ENCODE measurements at places on chromosomes 3 and 15.

DNA sequence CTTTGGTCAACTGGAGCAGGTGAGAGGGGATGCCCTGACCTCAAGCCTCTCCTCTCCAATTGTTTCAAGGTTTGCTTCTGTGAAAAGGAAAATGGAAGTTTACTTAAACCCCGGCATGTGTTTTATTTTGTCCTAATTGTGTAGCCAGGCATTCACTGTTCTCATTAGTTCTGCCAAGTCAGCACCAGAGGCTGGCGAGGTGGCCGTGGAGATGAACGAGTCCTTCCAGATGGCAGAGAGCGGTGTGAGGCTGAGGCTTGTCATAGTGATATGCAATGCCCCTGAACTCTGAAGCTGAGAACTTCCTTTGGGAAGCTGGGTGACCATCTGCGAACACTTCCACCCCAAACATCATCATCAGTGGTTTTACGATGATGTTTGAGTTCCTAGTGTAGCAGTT, 199.6 kb downstream of the TJP1 start:
- no peak for DNase-seq

- peak; percentile 57 for DNase-seq
These were observed 277.3 kb upstream of the NR2F2 start for GRCh38 chr15:96053031-96053780.

- no peak for DNase-seq
These were observed 214.4 kb downstream of the PCCB start for GRCh38 chr3:136464502-136464901.

GRCh38 chr3:23253214-23253613, 50.1 kb downstream of the UBE2E2 start:
- DNase-seq = no peak

GRCh38 chr15:58462547-58462946, 30.8 kb downstream of the LIPC start:
- no peak for DNase-seq

GRCh38 chr3:119726909-119727308, 24.1 kb downstream of the CFAP91 start:
- DNase-seq = no peak

GRCh38 chr15:75891895-75892294, 11.8 kb upstream of the FBXO22 start:
- no peak for DNase-seq

GRCh38 chr15:99580076-99580475, 14.3 kb downstream of the MEF2A start:
- no peak for DNase-seq

DNA sequence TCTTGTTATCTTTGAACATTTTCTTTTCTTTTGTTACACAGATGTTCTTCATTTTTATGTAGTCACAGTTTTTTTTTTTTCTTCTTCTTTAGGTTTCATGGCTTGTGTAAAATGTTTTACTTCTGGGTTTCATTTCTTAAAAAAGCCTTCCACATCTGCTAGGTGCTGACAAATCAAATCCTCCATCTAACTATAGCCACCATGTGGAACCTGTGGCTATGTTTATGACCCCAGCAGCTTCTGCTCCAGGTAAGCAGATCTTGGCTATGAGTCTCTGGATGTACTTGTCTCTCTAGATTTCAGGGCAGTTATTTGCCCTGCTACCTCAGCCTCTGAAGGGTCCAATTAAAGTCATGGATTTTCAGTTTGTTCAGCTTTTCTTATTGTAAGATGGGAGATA, 44.5 kb downstream of the OXSM start:
- no peak for DNase-seq

DNA sequence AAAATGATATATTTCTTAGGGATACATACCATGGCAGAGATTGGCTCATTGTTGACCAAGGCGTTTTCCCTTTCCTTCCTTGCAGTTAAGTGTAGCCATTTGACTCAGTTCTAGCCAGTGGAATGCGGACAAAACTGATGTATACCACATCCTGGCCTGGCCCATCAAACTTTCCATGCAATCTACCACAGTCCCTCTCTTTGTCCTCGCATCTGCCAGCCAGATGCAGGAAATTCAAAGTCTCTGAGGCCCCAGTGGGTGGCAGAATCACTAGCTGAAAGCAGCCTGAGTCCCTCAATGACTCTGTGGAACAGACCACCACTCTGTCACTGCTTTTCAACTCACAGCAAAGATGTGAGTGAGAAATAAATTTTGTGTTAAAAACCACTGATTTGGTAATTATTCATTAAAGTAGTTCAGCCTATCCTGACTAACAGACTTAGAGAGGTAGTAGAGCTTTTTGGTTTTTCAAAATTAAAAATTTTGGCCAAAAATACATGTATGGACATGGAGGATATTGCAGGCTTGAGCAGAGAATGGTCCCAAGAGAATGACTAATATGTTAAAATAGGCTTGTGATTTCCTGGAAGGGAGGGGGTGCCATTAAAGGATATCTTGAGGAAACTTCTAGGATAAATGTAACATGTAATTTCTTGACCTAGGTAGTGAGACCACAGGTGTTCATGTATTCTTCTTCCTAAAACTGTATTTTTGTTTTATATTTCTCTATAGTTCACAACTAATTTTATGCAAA, 10.9 kb downstream of the LRRFIP2 start:
- DNase-seq = no peak

DNA sequence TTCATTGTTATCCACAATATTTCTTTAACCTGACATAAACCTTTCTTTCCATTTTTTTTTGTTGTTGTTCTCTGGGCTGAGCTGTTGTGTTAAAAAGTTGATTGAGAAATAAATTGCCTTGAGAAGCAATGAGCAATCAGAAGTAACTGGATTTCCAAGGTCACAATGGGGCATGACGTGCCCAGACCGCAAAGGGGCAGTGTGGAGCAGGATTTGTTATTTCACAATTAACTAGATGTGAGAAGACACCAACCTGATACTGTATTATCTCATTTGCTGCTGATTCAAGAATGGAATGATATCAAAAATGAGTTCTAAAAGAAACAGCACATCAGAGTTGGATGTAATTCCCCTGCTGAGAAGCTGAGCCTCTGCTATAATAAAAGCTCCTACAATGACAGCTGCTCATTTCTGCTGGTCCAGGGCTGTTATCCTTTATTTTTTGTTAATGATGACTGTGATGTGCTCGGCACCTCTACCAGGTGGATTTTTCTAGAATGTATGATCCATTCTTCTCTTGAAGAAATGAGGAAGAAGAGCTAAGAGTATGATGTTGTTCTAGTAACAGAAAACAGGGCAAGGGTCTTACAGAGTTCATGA, 28.1 kb downstream of the CPNE4 start:
- DNase-seq = peak; percentile 23

- no peak for DNase-seq
These were observed 417.6 kb upstream of the CDIN1 start for GRCh38 chr15:36161771-36162212.

- no peak for DNase-seq
These were observed 139.4 kb upstream of the NUDT16 start for GRCh38 chr3:131242201-131242600.

GRCh38 chr3:195075199-195075940, 195.6 kb downstream of the XXYLT1 start:
- no peak for DNase-seq

DNA sequence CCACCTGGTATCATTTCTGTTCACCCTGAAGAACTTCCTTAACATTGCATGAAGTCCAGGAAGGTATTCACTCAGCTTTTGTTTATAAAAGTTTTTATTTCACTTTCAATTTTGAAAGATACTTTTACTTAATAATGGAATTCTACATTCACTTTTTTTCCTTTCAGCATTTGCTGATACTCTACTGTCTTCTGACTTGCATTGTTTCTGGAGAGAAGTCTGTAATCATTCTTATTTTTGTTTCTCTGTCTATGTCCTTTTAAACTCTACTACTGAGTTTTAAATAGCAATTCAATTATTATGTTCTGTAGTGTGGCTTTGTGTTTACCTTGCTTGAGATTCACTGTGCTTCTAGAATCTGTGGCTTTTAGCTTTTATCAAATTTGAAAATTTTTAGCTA, 42.4 kb downstream of the MYL3 start:
- DNase-seq = no peak

DNA sequence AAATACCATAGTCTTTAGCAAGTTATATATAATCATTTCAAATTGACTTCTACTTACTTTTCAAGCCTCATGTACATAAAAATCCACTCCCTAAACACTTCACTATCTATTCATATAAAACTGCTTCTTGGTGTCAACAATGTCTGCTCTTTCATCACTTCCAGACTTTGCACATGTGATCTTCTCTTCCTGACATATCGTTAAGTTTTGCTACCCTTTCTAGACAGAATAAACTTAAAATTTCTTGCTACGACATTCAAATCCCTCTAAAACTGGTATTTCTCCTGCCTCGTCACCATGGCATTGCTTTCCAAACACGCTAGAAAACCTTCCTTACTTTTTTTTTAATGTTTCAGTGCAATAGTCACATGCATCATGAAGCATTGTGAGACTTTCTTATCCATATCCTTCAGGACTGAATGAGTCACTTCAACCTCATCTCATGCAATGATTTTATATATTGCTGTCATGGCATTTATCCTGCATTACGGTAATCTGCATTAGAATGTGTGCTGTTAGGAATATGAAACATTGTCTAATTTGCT, 122.8 kb downstream of the GMNC start:
- no peak for DNase-seq

- no peak for DNase-seq
These were observed 17.7 kb downstream of the POC1A start for GRCh38 chr3:52136513-52136912.

DNA sequence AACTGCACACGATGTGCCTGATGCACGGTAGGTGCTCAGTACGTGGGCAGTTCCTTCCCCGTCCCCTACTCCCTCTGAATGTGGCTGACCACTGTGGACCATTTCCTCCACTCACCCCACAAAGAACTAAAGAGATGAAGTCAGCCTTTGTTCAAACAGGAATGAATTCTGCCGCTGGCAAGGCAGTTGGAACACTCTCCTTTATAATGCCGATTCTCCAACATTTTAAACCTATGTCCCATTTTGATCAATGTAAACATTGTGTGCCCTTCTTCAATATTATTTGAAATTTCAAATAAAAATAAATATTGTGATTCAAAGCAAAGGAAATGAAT, 57.5 kb upstream of the MEF2A start:
- DNase-seq = no peak

DNA sequence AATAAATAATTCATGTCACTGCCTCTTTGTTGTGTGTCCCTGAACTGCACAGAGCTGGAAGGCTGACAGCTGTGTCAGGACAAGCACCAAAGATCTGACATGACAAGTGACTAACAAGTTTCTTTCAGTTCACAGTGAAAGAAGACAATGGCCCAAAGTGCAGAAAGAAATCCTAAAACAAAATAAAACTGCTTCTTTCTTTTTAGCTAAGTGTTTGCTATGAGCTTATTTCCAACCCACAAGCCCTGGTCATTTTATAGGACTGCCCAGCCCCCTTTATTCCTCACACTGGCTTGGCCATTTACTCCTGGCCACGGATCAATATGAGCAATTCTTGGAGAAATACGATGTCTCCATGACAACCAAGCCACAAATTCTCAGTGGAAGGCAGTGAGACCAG, 238.5 kb downstream of the WDR72 start:
- DNase-seq = no peak

- DNase-seq = no peak
These were observed 8.5 kb downstream of the PPCDC start for GRCh38 chr15:75031848-75032247.

GRCh38 chr3:184241141-184241446, 7.7 kb downstream of the ALG3 start:
- DNase-seq = no peak

DNA sequence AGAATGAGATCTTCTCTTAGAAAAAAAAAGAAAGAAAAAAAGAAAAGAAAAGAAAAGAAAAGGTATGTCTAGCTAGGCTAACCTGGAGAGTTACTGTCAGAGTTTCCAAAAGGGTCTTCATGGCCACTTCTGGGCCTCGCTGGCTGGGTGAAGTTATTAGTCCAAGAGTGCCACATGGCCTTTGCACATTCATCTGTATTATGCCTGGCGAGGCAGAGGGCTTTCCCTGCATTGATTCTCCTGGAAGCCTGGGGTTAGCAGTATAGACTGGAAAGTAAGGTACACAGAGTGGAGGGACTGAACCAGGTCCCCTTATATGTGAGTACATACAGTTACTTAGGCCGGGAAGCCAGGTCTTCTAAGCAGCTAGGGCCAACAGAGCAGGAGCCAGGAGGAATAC, 54.8 kb upstream of the CGNL1 start:
- no peak for DNase-seq

- DNase-seq = no peak
These were observed 315.7 kb upstream of the GADL1 start for GRCh38 chr3:31210068-31210645.
